ENCODE measurements at places on chromosomes 4 and X. TPM values are rescaled to one million over a fixed set of nuclear protein-coding genes. Genes with fewer than 3 reads are reported as not detected.

DNA sequence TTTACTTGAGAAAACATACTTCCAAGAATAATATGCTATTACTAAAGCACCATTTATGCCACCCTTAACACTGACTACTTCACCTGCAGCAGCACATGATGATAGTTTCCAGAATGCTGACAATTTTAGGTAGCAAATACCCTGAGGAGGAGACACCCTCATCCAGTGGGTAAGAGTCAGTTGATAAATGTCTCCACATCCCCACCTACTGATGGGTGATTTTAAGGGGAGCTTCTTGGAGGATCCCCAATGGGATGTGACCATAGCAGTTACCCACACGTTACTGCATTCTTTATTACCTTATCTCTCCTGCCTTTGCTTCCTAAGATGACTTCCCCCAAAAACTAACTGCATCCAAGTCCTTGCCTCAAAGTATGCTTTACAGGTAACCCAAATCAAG lies 131.2 kb upstream of the SMARCAD1 start:
- no peak for DNase-seq

DNA sequence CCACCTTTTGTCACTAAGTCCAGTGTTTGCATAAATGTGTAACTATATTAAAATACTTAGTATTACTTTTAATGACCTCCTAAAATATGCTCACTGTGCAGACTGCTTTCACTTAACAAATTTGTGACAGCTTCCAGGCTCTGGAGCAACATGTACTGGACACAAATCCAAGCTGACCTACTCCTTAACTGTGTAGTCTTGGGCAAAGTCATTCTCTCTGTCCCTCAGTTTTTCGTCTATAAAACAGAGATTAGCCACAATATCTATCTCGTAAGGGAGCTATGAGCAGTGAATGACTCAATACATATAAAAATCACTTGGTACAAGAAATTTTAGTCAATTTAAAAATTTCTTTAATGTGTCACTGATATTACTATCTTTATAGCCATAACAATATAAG lies 20.4 kb upstream of the RAB40A start:
- no peak for DNase-seq

- no peak for DNase-seq
Observed at GRCh38 chr4:57378766-57379165, 268.6 kb upstream of the IGFBP7 start.

GRCh38 chr4:57554556-57555092 lies 444.4 kb upstream of the IGFBP7 start:
- DNase-seq: no peak

DNA sequence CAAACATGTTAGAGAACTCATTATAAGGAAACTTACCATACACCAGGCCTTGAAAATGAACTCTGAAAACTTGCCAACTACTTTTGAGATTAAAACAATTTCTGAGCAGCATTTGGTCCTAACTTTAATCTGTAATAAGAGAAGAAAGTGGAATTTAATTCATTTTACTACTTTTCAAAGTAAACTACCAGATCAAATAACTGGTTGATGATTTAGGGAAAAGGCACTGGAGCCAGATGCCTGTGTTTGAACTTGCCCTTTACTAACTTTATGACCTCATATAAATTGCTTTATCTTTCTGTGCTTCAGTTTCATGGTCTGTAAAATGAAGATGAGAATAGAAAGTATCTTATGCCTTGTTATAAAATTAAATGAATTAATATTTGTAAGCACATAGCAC lies 159.9 kb upstream of the PCDH18 start:
- DNase-seq: no peak

DNA sequence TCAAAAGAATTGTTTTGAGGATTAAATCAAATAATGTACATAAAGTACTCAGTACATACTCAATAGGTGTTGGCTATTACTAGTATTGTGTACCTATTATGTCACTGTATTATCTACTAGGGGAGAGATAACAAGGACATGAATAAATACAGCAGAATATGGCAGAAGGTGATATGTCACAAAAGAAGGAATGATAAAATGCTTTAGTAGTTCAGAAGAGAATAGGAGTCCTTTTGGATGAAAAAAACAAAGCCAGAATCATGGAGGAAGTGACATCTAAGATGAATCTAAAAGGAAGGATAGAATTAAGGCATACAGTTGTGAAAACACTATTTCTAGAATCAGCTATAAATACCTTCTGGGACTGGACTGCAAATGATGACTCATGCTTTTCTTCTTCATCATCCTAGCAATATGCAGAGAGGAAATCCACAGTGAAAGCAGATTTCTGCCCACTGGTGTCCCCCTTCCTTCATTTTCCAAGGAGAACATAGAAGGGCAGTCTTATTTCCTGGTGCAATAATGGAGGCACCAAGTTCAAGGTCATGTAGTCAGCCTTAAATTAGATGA lies 98.7 kb downstream of the GLUD2 start:
- DNase-seq: no peak

GRCh38 chr4:111778543-111778942 lies 366.7 kb upstream of the FAM241A start:
- no peak for DNase-seq

GRCh38 chrX:78493180-78493579 lies 165.8 kb upstream of the CYSLTR1 start:
- DNase-seq: no peak

DNA sequence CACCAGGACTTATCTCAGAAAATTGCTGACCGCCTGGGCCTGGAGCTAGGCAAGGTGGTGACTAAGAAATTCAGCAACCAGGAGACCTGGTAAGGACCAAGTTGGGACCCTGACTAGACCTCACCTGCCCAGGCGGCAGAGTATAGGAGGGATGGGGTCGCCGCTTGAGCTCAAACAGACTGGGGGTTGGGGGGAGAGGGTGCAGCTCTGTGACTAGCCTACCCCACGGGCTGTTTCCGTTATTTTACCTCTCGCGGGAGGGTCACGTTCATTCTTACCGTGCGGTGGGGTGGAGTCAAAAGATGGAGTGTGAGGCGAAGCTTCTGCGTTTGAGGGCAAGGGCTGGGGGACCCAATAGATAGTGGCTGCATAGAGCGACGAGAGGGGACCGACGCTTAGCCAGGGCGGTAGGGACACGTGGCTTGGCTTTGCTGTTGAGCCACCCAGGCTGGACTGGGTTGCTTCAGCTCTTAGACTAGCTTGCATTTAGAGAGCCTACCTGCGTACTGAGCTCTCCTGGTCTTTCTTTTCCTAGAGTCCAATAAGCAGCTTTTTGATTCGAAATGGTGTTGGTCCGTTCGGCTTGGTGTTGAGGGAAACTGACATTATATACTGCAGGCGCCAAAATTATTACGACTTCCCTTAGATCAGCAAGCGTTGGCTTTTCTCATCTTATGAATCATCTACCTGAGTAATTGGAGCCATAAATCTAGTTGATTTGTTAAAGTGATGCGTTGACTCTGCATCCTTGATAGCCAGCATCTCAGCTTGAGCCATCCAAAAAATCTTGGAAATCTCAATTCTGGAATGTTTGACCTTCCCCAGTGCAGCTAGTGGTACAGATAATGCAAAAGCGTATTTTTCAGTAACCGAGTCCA lies 591 bp downstream of the PRPS1 start:
- DNase-seq: no peak

- DNase-seq: no peak
Observed at GRCh38 chr4:182717788-182718583, 199.2 kb downstream of the DCTD start.

The AWAT2 gene
- not detected for total RNA-seq

The ENPEP gene
- 5.0 TPM for total RNA-seq

The GSTCD gene
- 18.7 TPM for total RNA-seq

The MYOZ2 gene
- total RNA-seq: 0.33 TPM

The RAB33A gene
- total RNA-seq: 0.73 TPM

Data from breast epithelium (tissue), 4 donors.